ENCODE measurements at places on chromosomes 12 and 14. TPM values are rescaled to one million over a fixed set of nuclear protein-coding genes. Genes with fewer than 3 reads are reported as not detected.

GLIPR1L1 gene
- not detected for total RNA-seq

PDE3A gene
- not detected for total RNA-seq

TSPAN8 gene
- total RNA-seq = not detected

- H3K27me3 ChIP-seq = no peaks in the 10 kb centered on the region
- no peak for DNase-seq
- H3K27ac ChIP-seq = no peak overlapping the region
- H3K4me3 ChIP-seq = no peak overlapping the region
- peaks cover 1% of the 10 kb centered on the region for H3K36me3 ChIP-seq
These were observed 30.7 kb downstream of the NUMB start for GRCh38 chr14:73427516-73428264.

DNA sequence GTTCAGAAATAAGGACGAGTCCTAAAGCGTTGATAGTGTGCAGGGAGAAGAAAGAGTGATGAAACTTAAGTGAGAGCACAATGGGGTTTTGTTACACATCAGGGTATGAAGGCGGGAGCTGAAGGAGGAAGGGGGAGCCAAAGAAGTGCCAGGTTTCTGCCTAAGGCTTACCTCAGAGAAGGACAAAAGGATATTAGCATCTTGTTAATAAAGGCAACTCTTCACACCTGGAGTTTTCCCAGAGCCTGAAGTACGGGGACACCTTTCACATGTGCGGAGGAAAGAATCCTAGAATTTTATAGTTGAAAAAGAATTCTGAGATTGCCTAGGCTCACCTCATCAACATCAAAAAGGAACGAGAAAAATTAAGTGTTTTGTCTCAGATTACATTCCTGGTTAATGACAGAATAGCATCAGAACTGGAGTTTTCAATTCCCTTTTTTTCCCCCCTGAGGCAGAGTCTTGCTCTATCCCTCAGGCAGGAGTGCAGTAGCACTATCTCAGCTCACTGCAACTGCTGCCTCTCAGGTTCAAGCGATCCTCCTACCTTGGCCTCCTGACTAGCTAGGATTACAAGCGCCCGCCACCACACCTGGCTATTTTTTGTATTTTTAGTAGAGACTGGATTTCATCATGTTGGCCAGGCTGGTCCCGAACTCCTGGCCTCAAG lies 2.2 kb upstream of the SAV1 start:
- no peak overlapping the region for H3K4me3 ChIP-seq
- H3K36me3 ChIP-seq = peaks cover 1% of the 10 kb centered on the region
- H3K27ac ChIP-seq = no peak overlapping the region

- H3K4me1 ChIP-seq = peaks cover 47% of the 10 kb centered on the region
- no peak overlapping the region for H3K4me3 ChIP-seq
- no peaks in the 10 kb centered on the region for H3K27me3 ChIP-seq
These were observed 67.4 kb downstream of the MED13L start for GRCh38 chr12:116210131-116210530.

SERPINA4 gene
- total RNA-seq = not detected

DNA sequence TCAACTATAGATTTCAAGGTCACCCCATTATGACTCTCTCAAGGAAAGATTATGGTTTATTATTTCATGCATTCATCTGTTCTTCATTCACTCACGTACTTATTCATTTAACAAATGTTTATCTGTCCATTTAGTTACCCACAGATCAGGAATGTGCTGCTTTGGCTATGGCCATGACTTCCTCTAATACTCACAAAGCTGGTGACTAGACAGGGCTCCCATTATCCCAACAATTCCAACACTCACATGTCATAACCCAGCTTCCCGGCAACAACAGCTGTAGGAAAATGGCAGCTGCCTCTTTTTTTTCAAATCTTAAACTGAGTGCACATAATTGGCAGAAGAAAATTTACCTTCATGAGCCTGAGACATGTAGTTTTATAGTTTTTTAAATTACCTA lies 190.8 kb upstream of the CCDC196 start:
- no peak overlapping the region for H3K4me3 ChIP-seq
- H3K36me3 ChIP-seq = peaks cover 1% of the 10 kb centered on the region
- H3K4me1 ChIP-seq = no peaks in the 10 kb centered on the region
- no peak for DNase-seq
- no peak overlapping the region for H3K27ac ChIP-seq
- H3K27me3 ChIP-seq = no peaks in the 10 kb centered on the region

PTPRB gene
- not detected for total RNA-seq

LIMA1 gene
- 124 TPM for total RNA-seq

TEX52 gene
- total RNA-seq = 0.48 TPM

- H3K27me3 ChIP-seq = peaks cover 7% of the 10 kb centered on the region
- no peaks in the 10 kb centered on the region for H3K4me1 ChIP-seq
- no peaks in the 10 kb centered on the region for H3K36me3 ChIP-seq
- H3K27ac ChIP-seq = no peak overlapping the region
- no peak for DNase-seq
These were observed 5.5 kb upstream of the KRT84 start for GRCh38 chr12:52390739-52391617.

CCDC177 gene
- total RNA-seq = not detected
